ENCODE measurements at places on chromosomes 3 and 15.

DNA sequence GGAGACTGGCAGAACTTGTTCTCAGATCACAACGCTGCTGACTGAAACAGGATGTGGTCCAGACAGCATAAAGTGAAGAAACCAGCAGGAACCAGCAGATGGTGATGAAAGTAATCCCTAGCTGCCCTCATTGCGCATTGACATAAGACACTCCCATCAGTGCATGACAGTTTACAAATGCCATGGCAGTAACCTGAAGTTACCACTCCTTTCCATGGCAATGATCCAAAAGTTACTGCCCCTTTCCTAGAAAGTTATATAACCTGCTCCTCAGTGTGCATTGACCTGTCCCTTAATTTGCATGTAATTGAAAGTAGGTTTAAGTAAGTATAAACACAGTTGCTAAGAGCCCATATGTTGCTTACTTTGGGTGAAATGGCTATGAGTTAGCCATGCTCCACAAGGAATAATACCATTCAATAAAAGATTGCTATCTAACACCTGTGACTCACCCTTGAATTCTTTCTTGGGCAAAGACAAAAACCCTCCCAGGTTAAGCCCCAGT is 149.1 kb upstream of the CD96 start:
- DNase-seq, result no peak

GRCh38 chr3:107013641-107014040 is 363.6 kb upstream of the CCDC54 start:
- DNase-seq, result no peak

GRCh38 chr3:24201301-24201700 is 256.2 kb downstream of the NR1D2 start:
- no peak for DNase-seq

DNA sequence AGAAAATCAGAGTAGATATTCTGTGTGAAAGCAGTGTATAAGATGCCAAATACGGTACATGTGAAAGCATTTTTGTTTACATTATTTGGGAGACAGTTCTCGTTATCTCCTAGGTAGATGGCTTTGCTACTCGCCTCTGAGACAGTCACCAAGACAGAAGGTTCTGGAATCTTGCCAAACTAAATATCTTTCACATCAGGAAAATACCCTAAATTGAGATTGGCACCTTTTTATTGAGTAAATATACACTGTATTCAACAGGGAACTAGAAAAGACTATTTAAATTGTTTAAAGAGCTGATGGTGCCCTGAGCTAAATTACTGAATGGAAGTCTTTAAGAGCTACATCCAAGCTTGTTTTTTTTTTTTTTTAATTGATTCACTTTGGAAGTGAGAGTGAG is 3.4 kb downstream of the FGD5 start:
- no peak for DNase-seq

DNA sequence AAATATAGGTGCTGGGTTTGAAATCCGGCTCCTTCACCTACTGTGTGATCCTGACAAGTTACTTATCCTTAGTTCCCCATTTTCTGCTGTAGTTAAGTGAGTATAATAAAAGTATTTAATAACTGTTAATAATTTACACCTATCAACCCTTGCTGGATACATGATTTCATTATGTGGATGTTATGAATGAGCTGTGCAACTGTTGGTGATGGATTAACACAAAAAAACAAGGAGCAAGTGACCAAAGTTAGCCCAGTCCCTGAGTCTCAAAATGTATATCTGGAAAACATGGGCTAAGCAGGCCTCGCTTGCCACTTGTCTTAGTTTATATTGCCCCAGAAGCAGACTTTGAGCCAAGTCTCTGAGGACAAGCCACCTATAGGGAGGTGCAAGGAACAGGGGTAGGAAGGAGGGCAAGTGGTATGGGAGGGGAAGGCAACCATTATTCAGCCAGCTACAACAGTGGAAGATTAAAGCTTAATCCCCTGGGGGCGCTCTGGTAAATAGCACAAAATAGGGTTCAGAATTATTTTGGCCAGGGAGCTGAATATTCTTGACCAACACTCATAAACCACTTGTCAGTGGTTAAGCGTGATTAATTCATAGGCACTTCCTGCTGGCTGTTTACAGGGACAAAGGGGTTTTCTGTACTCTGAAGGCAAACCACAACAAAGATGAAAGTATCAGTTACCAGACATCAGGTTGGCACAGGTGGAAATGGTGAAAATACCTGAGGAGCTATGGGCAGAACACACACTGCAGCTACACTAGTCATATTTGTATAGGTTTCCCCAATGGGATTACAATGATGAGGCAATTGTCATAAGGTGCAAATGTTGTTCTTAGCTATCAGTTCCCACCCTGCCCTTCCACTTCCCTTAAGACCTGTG is 76.2 kb downstream of the TRIM42 start:
- no peak for DNase-seq

DNA sequence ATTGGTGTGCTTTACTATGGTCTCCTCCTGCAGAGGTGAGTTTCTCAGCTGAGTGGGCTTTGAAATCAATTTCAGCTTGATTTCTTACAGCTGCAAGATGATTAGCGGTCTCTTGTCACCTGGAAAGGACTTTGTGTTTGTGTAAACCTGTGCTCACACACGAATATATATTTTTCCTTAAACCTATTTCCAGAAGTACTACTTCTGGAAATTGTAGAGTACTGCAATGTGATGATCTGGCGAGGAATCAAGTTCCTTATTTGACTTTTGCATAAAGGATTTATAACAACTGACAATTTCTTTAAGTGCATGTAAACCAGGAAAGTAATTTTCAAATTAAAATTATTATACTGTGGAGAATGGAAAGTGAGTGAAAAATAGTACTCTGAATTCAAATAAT is 2.1 kb downstream of the MCTP2 start:
- no peak for DNase-seq

DNA sequence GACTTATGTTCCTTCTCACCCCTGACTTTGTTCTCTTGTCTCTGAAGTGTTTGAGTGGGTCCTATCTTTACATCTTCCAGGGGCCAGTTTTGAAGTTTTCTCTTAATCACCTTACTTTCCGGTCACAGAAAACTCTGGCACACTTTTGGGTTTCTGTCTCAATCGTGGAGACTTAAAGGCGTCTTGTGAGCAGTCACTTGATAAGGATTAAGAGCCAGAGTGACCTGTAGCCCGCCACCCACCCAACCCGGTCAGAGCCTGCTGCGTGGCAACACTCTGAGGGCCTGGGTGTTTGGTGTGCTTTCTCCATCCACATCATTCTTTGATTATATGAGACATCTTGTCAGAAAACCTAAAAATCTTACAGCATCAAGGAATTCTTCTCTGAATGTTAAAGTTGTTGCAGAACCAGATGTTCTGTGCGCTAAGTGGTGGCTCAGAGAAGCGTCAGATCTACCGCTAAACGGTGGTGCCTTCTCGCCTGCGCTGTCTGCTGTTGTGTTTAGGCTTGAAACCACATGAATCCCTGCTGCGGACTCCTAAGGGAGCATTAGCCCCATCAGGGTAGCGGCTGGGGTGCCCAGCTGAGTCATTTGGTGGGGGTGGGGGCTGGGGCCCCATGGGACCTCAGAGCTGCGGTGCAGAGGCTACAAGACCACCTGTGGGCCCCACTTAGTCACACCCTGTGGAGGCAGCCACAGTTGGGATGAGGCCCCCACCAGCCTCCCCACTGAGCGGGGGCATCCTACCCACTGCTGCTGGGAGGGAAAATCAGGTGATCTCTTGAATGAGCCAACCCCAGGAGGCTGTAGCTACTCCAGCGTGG is 158.7 kb upstream of the BHLHE40 start:
- DNase-seq, result no peak

DNA sequence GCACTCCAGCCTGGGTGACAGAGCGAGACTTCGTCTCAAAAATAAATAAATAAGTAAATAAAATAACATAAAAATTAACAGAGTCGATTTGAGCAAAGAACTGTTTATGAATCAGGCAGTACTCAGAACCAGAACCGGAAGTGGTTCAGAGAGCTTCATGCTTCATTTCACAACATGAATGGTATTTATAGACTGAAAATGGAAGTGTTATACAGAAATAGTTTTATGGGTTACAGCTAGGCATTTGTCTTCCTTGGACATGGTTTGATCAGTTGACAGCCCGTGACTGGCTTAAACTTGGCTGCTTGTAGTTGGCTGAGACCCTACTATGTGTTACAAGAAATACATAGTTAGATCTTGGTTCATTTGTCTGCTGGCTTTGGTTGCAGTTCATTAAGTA is 216.0 kb upstream of the MCTP2 start:
- DNase-seq, result no peak

DNA sequence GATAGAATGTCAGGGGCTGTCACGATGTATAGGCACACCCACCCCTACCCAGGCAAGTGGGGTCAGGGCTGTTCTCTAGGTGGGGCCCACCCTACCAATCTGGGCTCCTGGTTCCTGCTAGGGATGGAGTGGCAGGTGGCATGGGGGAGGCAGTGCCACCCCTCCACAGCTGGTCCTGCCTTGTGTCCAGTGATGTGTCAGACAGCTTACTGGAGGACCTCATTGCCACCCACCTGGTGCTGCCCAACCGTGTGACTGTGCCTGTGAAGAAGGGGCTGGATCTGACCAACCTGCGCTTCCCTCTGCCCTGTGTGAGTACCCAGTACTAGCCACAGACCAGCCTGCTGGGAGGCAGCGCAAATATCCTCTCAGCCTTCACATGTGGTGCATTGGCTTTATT is 27.5 kb downstream of the ESYT3 start:
- DNase-seq, result no peak

GRCh38 chr15:74206801-74207281 is 4.3 kb upstream of the STRA6 start:
- DNase-seq, result no peak

GRCh38 chr15:93566762-93567161 is 477.8 kb upstream of the RGMA start:
- peak; percentile 5 for DNase-seq

DNA sequence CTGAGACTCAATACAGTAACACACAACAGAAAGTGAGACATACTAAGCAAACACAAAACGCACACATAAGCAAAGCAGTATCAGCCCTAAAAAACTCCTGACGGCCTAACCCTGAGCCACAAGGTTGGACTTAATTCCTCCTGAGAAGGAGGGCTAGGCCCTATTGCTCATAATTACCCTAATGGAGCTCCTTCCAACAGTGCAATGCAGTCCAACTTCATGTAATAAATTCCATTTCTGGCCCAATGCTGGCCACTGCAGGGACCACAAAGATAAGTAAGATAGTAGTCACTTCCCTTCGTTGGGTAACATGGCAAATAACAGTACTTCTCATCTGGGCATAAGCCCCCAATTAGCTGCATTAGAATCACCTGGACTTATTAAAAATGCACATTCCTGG is 4.2 kb downstream of the VPS39 start:
- DNase-seq, result no peak

DNA sequence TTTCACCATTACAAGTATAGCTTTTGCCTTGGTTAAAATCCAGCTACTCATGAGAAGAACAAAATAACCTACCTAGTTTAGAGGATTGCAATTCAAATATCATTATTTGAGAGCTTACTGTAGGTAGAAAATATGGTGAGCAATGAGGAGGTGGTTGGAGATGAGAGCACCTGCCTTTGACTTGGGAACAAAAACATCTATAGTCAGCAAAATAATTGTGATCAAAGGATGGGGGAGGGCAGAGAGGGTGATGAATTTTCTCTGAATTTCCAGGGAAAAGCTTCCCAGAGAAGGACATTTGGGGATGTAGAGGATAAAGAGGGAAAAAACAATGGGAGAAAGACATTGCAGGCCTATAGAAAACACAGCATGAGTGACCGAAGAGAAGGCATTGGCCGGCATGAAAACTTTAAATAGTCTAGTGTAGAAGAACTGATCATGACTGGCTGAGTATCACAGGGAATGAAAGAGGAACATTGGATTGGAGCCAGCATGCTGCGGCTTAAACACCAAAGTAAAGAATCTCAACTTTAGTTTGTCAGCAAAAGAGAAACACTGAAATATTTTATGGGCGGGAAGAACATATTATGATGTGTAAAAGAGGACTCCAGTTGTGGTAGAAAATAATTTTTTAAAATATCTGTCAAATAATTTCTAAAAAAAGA is 581.3 kb downstream of the UNC13C start:
- no peak for DNase-seq

- DNase-seq, result no peak
Measured at GRCh38 chr3:196563721-196564225, 4.6 kb downstream of the WDR53 start.

DNA sequence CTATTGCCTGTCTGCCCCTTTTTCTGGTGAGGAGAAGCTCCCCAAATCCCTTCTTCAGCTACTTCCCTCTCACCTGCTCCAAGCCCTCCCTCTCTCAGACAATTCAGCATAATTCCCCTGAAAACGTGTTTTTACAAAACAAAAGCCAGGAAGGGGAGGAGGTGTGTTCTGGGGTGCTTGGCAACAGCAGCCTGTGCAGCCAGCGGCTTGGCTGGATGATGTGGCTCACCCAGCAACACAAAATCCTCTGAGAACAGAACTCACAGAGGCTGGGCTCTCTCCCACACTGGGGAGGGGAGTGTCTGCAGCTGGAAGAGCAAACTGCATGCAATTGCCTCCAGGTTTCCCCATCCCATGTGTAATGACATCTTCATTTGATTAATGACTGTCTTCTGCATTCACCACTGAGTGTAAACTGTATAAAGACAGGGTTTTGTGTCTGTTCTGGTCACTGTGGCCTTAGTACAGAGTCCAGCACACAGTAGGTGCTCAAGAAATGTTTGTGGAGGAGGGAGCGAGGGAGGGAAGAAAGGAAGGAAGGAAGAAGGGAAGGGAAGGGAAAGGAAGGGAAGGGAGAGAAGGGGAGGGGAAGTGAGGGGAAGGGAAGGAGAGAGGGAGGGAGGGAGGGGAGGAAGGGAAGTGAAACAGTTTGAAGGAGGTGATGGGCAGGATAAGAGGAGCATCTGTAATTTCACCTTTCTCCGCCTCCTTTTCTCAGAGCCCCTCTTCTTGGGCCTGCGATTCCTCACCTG is 70.1 kb upstream of the GLCE start:
- no peak for DNase-seq

DNA sequence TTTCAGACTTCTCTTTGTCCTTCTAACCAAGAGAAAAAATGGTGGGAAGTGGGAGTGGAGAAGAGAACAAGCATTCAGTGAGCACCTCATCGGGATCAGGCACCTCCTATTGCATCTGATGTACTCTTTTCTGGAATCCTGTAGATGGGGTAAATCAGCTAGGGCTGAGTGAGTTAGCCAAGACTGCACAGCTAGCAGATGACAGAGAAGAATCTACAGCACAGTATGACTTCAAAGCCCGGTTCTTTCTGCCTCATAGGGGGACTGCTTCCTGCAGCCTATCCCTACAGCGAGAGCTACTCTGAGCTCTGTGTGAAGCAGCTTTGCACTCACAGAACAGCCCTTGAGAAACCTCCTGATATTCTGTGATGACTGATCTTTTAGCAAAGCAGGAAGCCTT is 275.2 kb upstream of the MEIS2 start:
- DNase-seq, result no peak

DNA sequence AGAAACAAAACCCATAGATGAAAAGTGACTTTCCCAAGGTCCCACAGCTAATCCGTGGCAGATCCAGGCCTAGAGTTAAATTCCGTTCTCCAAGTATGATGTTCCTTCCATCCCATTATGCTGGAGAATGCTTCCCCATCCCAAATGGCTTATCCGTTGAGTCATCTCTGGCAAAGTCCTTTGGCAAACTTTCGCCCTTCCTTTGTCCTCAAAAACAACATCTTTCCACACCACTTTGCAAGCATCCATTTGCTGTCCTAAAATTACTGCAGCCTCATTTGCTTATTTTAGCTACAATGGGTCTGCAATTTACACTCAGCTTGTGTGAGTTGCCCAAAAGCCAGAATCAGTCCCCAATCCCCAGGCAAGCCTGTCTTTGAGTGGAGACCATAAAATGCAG is 304.0 kb upstream of the TLE3 start:
- DNase-seq, result no peak
